Stimulated activated CD8-positive, alpha-beta memory T cell treated with anti-CD3 and anti-CD28 coated beads, Interleukin-7, amount 100 ng/mL, for 4 hours (primary cell): ENCODE measurements at places on chromosomes 5 and 9.
A peak's percentile ranks its signal among the peaks of the same experiment; 100 is the strongest.

DNA sequence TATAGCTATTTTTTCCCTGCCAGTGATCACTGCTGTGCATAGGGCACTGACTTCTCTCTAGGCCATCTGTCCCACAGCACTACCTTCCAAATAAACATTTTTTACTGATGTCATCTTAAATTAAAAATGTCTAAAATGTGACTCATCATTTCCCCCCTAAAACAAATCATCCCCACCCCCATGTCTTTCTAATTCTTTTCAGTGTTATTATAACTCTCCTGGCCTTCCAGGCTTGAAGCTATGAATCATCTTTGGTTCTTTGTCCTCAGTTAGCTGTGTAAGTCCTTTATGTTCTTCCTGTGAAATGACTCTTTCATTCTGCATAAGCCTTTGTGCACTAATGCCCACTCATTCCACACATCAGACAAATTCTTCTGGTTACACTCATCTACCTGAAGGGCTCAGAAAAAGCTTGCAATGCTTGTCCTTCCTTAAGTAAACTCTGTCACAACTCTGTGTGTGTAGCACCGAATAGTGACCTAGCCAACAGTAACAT is 78.1 kb downstream of the CFAP95 start:
- no peak for DNase-seq

DNA sequence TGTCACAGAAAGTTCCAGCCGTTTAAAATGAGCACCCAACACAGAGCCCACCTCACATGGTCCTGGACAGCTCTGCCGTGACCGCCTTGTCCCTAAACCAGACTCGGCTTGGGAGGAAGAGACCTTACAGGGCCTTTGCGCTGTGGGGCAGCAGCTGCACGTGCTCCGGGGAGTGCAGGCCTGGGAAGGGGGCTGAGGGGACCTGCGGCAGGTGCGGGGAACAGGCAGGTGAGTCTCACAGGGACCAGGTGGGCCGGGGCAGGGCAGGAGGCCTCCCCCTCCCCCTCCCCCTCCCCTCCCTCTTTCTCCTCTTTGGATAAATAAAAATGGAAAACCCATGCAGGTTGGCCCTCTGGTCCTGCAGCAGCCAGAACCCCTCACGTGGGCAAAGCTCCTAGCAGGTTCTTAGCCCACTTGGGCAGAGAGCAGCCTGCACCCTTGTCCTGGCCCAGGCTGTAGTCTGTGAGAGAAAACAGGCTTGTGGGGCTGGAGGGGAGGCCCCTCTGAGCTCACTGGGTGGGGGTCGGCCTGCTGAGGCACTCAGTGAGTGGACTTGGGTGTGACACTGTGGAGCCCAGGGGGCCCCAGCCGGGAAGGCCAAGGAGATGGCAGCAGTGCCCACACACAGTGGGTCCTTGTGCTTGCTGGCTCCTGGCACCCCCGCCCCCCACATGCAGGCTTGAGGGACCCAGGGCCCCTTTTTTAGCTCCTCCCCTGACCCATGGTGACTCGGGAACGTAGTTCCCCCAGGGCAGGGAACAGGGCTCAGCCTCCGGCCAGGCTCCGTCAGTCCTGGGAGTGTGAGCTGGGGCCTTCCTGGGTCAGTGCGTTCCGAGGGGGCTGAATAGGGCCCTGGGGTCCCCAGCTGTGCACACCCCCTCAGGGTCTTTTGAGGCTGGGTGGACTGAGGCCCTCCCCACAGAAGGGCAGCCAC is 40.0 kb upstream of the CACNA1B start:
- no peak for DNase-seq

GRCh38 chr9:91972711-91973110 is 22.7 kb upstream of the ROR2 start:
- DNase-seq, result no peak

DNA sequence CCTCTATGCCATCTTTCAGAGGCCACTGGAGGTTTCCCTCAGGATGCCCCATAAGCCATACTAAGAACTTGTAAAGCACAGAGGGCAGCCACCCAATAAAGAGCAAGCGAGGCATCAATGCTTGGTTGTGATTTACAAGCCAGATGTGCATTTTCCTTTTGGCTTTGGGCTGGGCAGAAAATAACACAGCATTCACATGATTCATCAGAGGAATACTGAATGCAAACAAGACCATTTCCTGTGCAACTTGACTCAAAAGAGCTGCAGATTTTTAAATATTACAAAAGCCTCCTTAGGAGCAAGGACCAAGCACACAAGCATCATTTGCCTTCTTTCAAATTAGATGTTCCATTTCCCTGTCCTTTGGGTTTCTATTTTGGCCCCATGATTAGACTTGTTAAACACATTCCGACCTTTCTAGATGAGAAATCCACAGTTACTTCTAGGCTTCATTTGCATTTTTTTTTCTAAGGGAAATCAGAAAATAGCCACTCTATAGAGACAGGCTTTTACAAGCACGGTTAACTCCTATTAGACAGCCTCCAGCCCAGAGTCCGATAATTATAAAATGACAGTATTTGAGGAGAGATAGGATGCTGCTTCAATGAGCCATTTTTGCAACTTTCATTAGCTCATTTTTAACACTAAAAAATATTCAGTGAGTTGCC is 207.8 kb downstream of the SEMA5A start:
- no peak for DNase-seq

- DNase-seq, result no peak
These were observed 56.2 kb downstream of the ABHD17B start for GRCh38 chr9:71854811-71855210.

DNA sequence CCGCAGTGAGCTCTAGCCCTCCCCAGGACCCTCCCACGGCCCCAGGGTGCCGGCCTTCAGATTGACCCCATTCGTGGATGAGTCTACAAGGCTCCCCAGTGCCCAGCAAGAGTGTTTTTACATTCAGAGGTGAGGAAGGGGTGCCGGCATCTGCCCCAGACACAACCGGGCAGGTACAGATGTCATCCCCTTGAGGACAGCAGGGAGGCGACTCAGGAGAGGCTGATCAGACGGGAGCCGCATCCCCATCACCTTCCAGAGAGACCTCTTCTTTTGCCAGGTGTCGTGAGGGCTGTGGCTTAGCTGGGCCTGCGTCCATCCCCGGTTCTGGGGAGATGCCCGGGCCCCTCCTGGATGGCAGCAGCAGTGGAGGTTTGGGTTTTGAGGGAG is 4.3 kb upstream of the LRRC14B start:
- DNase-seq, result no peak

DNA sequence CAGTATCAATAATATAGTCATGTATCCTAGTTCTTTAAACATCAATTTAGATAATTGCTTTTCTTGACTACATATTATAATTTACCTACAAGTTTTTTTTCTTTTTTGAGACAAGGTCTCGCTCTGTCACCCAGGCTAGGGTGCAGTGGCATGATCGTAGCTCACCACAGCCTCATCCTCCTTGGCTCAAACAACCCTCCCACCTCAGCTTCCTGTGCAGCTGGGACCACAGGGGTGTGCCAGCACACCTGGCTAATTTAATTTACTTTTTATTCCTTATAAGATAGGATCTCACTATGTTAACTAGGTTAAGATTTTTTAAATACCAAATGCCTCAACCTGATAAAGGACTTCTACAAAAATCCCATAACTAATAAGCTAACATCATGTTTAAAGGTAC is 21.1 kb downstream of the UIMC1 start:
- DNase-seq, result no peak

DNA sequence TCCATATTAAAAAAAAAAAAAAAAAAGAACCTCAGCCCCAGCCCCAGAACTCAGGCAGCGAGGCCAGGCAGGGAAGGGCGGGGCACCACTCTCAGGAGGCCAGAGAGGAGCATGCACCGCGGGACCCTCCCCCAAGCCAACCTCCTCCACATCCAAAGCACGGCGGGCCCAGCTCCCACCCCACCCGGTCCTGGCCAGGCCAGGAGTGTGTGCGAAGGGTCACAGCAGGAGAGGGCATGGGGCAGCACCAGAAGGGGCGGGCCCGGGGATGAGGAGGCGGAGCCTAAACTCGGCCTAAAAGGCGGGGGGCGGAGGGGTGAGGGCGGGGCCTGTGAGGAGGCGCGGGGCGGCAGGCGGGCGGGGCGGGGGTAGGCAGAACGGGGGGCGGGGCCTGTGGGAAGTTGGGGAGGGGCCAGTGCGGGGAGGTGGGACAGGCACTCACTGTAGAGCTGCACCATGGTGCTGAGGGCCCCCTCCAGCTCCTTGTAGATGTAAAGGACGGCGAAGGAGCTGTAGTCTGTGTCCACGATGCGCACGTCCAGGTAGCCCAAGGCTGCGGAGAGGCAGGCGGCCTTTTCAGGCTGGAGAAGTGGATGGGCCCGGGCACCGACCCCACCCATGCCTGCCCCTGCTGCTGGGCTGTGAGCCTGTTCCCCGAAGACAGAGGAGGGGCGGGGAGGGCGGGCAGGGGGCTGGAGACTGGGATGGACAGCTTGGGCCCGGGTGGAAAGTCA is 1.2 kb downstream of the LCN15 start:
- peak; percentile 15 for DNase-seq

- no peak for DNase-seq
These were observed 7.2 kb upstream of the SPOCK1 start for GRCh38 chr5:137506296-137506695.

DNA sequence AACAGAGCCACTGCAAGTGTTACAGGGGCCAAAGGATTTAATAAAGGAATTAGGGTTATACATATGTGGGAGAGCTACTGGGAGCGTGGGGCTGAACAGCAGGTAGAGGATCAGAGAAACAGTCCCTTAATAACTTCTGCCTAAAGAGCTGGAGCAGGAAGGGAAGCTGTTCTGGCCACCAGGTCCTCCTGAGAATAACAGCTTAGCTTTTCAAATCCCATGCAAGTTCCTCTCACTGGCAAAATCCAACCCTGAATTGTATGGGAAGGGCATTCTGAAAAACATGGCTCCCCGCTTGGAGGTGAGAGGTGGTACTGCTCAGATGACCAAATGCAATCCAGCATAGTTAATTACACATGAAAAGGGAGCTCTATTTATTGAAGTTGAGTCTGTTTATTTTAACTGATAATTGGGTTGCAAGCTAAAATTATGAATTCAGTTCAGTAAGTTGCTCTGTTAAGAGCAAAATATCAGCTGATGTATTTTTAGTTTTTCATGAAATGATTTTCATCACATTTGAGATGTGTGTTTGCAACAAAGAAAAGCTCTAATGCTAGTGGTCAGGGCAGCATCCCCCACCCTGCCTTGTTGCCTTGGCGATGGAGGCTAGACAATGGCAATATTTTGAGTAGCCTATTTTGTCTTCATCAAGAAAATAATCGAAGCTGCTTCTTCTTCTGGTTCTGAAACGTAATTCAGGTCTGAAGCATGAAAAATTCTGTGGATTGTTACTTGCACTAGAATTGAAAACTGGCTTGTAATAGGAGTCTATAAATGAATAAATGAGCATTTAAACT is 58.4 kb upstream of the SH3GL2 start:
- DNase-seq, result no peak

- DNase-seq, result no peak
These were observed 867.2 kb downstream of the NR2F1-AS1 start for GRCh38 chr5:92713826-92714225.

DNA sequence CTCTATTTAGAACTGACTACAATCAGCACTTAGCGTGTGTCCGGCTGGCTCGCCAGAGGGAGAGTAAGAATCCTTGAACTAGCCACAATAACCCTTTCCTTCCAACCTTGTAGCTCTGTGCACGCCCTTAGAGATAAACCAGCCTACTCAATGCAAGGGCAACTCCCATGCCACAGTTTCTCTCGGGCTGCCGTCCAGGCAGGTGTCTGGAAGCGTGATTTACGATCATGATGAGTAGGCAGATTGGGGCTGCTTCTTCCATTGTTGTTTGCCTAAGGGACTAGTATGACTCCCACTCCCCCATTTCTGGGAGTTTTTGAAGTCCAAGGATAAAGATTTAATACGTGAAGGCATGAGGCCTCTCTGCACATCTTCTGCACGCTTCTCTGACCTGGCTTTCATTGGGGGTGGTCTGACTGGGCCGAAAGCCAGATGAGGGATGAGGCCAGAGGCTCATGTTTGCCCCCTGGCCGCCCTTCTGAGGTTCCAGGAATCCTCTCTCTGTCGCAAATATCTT is 134.0 kb upstream of the MYO10 start:
- no peak for DNase-seq

DNA sequence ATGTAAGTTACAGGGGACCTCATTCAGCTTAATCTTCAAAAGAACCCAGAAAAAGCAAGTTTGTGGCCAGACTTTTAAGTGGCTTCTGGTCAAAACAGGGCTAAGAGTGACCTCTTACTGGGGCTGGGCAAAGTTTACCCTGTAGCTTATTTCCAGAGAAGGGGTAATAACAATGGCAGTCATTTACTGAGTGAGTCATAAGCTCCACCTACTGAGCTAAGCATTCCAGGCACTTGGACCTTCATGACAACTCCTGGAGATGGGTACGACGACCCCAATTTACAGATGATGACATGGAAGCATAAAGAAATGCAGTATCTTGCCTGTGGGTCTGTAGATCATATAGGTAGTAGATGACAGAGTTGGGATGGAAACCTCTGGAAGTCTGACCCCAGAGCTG is 4.7 kb upstream of the GPR151 start:
- DNase-seq, result no peak

DNA sequence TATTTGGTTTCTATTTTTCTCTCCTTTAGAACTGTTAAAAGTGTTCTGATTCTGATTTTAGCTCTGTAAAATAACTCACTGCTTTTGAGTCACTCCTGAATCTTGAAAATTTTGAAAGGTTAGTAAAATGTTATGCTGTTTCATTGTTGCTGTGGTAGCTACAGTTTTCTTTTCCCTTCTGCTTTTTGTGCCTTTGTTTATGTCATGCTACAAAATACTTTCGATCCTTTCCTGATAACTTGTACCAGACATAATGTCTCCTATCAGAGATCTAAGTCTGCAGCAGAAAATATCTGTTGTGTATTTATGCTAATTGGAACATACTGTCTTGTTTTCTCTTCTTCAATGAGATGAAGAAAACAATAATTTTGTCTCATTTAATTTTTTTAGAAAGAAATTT is 26.9 kb upstream of the CEP120 start:
- no peak for DNase-seq

DNA sequence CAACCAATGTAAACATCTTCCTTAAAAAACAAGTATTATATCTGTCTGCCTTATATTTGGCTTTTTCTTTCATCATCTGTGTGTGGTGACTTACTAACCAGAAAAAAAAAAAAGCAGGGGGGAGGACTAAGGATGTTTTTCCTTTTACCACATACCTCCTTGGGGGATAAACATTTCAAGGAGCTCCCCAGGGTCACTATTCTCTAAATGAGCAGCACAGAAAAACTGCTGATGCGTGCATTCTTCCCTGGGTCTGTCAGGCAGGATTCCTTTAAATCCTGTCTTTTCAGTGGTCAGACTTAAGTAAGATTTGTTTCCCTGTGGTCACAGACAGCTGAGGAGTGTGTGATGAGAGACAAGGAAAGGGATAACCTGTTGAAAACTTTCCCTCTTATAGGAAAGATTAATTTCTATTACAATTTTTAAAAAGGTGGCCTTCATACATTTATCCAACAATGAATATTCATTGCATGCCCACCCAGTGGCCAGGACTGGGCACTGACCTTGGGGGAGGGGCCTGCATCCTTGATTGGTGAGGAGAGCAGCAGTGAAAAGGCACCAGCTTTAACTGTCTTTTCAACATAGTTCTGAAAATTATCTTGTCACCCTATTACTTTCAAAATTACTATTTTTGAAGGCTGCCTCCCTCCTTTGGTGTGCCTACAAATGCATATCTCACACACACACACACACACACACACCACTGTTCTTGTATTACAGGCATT is 123.1 kb downstream of the TLE4 start:
- DNase-seq, result no peak

- no peak for DNase-seq
These were observed 1084.2 kb upstream of the COX7C start for GRCh38 chr5:85533341-85534047.
